8988T (cell line): ENCODE measurements at places on chromosomes 12 and 14.

DNA sequence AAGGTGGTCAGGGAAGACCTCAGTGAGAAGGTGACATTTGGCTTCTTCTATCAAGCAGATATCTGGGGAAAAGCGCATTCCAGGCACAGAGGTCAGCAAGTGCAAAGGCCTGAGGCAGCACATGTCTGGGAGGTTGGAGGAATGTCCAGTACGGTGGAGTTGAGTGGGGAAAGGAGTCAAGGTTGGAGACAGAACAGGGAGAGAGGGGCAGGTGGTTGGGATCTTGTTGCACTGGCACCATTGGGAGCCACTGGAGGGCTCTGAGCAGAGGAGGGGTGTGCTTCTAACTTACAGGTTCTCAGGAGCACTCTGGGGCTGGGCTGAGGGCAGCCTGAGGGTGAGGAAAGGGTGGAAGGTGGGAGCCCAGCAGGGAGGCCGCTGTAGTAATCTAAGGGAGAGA is 52.1 kb downstream of the EID3 start:
- DNase-seq = no peak

DNA sequence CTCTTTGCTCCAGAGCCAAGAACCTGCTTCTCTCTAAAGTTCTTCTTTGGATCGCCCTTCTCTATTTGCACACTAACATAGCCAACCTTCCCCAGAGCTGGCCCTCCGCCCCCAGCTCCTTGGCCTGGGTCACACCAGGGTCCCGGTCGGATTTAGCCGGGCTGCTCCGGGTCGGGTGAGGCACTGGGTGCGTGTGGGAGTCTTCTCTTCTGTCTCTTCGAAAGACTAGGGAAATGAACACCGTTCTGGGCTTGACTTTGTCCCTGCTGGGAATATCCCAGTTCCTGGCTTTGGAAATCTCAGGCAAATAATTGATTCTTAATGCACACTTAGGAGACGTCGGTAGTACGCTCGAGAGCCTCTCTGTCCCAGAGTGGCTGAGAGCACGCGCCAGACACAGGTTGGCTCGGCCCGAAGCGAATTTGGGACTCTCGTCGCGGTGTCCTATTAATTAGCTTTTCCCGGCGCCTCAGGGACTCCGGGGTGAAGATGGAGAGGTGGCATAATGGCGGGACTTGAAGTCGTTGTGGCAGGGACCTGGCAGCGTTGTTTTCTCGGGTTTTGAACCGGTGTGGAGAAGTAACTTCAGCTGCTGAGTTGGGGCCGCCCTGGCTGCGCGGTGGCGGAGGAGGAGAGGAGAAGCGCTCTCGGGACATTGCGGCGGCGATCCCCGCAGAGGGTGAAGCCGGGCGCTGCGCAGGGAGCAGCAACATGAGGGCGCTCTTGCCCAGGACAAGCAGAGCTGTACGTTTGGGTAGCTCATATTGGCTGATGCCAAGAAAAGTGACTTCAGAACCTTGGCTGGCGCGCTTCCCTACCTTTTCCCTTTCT is 7.5 kb downstream of the FOXG1 start:
- no peak for DNase-seq

DNA sequence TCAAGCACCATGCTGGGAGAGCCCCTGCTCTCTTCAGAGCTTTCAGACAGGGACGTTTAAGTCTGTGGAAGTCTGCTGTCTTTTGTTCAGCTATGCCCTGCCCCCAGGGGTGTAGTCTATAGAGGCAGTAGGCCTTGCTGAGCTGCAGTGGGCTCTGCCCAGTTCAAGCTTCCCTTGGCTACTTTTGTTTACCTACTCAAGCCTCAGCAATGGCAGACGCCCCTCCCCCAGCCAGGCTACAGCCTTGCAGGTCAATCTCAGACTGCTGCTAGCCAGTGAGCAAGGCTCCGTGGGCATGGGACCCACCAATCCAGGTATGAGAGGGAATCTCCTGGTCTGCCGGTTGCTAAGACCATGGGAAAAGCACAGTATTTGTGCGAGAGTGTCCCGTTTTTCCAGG is 37.4 kb upstream of the C12orf71 start:
- no peak for DNase-seq

- DNase-seq = no peak
These were observed 11.7 kb downstream of the APOLD1 start for GRCh38 chr12:12796928-12797793.

DNA sequence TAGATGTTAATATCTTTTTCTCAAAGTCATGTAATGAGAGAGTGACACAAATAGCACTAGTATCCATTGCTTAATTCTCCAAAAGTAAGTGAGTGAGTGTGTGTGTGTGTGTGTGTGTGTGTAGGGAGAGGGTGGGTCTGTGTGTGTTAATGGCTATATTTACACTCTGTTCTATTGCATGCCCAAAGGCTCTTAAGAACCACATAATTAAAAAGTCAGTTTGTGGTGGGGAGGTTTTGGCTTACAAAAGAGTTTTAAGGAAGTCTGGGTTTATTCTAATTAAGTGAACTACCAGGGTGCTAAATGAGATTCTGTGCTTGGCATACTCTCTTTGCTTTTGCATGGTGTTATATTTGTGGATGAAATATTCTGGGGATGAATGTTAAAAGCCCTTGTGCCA is 1897.6 kb upstream of the FLRT2 start:
- DNase-seq = no peak

- DNase-seq = no peak
These were observed 88.7 kb upstream of the PLXNC1 start for GRCh38 chr12:94059394-94060368.

- no peak for DNase-seq
These were observed 167.6 kb downstream of the ANO2 start for GRCh38 chr12:5777451-5777850.

DNA sequence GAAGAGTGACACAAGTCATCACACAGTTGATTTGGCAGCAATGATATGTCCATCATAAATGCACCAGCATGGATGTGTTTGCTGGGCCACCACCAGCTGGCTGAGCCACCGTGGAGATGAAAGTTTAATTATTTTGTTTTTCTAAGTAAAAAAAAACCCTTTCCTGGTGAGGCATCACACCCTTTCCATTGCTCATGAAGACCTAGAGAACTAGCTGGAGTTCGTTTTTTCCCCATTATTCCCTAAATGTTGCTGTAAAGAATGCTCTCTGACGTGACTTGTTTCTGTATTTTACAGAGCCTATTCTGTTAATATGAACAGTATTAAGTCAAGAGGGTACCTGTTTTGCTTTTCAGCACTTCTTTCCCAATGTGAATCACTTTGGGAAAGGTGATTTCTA is 257.9 kb downstream of the MSRB3 start:
- DNase-seq = no peak

GRCh38 chr14:106518054-106518943 is 991.9 kb downstream of the TMEM121 start:
- no peak for DNase-seq

DNA sequence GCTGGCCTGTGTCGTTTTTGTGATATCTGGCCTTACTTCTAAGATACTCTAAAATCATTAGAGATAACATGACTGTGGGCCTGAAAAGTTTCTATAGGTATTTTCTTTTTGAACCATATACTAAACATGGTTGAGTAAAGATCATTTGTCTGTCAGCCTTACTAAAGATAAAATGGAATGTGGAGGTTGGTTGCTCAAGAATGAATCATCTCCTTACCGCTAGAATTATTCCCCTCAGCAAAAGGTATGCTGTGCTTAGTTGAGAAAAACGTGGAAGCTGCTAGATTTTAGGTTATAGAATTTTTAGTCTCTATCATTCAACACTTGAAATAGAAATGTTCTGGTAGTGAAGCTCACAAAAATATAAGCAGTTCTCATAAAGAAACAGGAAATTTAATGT is 407.3 kb downstream of the AEBP2 start:
- DNase-seq = no peak

- peak; percentile 80 for DNase-seq
These were observed 91.9 kb downstream of the TMEM30B start for GRCh38 chr14:61188978-61189808.

GRCh38 chr14:51643140-51643539 is 8.6 kb upstream of the FRMD6 start:
- DNase-seq = no peak

DNA sequence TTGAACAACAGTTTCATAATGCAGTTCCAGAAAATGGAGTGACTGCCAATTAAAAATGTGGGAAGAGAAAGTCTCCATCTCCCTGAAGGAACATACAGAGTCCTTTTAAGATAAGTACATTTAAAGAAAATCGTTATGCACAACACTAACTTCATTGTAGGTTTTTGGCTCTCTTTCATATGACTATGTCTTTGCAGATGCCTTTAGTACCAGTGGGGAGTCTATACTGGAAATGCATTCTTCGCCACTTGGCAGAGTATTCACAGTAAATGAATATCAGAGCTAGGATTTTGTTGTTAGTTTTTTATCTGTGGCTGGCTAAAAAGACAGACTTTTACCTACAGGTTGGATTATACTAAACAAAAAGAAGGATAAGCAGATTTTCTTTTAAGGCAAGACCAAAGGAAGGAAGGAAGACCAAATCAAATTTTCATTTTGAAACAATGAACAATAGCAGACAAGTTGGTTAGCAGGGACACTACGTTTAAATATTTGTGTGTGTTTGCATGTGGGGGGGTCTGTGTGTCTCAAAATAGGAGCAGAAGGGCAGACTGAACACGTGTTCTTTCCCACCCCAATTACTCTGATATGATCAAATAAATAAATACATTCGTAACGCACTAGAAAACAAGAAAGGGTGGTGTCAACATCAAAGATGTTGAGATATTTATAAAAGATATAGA is 124.5 kb downstream of the BTG1 start:
- no peak for DNase-seq
